ENCODE measurements at places on chromosomes 6 and 20. TPM values are rescaled to one million over a fixed set of nuclear protein-coding genes. Genes with fewer than 3 reads are reported as not detected.

DNA sequence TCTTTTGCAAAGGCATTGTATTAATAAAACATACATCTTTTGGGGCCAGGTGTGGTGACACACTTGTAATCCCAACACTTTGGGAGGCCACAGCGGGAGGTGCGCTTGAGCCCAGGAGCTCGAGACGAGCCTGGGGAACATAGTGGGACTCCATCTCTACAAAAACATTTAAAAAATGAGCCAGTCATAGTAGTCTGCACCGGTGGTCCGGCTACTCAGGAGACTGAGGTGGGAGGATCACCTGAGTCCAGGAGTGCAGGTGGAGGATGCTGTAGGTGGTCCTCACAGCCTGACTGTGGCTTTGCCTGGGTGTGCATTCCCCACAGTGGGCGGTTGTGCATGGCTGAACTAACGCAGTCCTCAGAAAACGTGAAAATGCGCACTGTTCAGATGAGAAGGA is 162.5 kb downstream of the DLL1 start:
- no peak overlapping the region for H3K27ac ChIP-seq
- no peaks in the 10 kb centered on the region for H3K4me1 ChIP-seq
- H3K4me3 ChIP-seq = no peak overlapping the region
- no peak for DNase-seq
- H3K36me3 ChIP-seq = no peaks in the 10 kb centered on the region
- no peaks in the 10 kb centered on the region for H3K27me3 ChIP-seq

GRCh38 chr6:90573624-90574023 is 13.2 kb downstream of the MAP3K7 start:
- DNase-seq = no peak
- no peak overlapping the region for H3K4me3 ChIP-seq
- peaks cover 11% of the 10 kb centered on the region for H3K36me3 ChIP-seq
- H3K4me1 ChIP-seq = peaks cover 18% of the 10 kb centered on the region
- H3K27ac ChIP-seq = no peak overlapping the region
- no peaks in the 10 kb centered on the region for H3K27me3 ChIP-seq

DNA sequence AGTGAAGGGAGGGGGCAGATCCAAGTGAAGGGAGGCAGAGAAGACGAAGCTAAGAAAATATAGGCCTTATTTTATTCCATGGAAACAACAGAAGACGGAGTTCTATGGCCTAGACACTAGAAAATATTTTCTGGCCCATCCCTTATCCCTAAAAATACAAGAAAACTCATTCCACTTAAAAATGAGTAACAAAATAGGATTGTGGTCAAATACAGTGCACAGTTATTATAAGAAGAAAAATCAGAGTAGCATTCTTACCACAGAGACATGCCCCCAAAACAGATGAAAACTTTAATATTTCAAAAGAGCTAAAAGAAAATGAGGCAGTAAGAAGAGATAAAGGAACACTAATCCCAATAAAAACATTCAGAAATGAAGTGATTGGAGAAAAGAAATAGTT is 202.9 kb downstream of the GMPR start:
- H3K4me3 ChIP-seq = no peak overlapping the region
- DNase-seq = no peak
- H3K36me3 ChIP-seq = peaks cover 32% of the 10 kb centered on the region
- no peak overlapping the region for H3K27ac ChIP-seq
- H3K27me3 ChIP-seq = no peaks in the 10 kb centered on the region

DNA sequence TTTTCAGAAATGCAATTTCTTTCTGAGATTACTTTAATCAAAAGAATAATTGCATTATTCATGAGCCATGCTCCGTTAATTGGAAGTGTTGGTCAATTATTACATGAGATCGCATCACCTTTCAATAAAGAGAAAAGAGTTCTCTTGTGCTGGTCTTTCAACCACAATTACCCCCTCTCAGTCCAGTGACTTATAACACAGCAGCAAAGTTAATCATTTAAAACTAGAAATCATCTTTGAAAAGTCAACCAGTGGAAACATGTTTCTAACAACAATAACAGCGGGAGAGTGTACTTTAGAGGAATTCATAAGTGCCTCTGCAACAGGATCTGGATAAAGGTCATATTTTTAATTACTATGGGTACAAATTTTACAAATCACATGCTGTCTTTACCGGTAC is 384.4 kb upstream of the AGPAT4 start:
- DNase-seq = no peak
- H3K27ac ChIP-seq = no peak overlapping the region

- H3K27ac ChIP-seq = no peak overlapping the region
- no peaks in the 10 kb centered on the region for H3K27me3 ChIP-seq
- H3K4me1 ChIP-seq = peaks cover 11% of the 10 kb centered on the region
Measured at GRCh38 chr6:157648561-157648960, 174.5 kb upstream of the SNX9 start.

DNA sequence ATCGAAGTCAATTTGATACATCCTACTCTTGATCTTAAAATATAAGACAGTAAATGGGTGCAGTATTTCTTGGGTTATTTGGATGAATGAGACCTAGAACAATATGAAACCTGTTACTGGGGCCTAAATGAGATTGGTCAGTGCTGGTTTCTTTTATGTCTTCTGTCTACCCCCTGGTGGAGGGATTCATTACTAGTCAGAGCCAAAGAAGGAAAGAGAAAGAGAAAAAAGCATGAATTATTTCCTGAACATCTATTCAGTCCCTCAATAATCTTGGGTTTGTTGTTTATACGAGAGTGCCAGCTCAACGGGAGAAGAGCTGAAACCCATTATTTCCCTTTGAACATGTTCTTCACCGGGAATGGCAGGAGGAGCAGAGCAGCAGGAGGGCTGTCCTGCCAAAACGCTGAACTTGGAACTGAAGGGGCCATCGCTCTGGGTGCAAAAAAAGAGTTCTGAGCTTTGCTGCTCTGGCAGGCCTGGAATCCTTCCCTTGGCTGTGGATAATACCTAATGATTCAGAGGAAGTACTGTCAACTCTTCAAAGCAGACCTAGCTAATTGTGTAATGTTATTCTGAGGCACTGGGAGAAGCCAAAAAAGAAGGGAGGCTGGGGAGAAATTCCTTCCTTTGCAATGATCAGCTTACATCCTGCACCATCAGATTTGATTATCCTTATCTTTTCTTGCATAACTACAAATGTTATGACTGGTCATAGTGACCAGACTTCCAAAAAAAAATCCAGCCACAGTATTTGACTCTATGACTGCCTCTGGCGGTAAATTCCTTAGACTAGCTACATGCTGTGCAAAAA is 72.0 kb downstream of the BLOC1S5 start:
- no peaks in the 10 kb centered on the region for H3K4me1 ChIP-seq
- H3K27ac ChIP-seq = no peak overlapping the region
- no peaks in the 10 kb centered on the region for H3K27me3 ChIP-seq
- peaks cover 4% of the 10 kb centered on the region for H3K36me3 ChIP-seq
- no peak overlapping the region for H3K4me3 ChIP-seq

DNA sequence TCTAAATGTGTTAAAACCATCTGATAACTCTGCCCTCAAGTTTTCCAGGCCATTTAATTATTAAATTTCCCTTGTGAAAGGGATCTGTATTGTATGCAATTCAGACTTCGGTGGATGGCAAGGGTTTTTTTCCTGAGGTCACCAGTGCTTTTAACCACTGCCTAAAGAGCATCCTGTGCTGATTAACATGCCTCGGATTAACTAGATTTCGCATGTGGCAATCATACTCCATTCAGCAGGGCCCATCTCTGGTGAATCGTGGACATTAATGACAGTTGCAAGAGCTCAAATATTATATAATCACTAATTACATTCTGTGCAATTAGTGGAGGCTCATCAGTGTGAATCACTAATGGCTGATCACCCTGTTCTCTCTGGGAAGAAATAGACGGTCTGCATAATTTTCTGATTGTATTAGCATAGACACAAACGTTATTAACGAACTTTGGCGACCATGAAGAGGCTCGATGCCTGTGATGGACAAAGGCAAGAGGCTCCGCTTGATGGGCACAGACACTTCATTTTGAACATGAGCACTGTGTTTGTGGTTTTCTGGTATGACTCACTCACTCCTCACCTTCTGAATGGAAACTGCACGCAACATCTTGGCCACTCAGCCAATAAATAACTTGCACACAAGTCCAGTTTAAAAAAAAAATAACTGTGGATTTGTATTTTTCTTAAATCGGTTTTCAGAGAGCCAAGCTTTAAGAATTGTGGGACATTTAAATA is 31.4 kb downstream of the LINC00237 start:
- H3K4me1 ChIP-seq = no peaks in the 10 kb centered on the region
- H3K36me3 ChIP-seq = no peaks in the 10 kb centered on the region
- peak; percentile 19 for DNase-seq
- H3K27ac ChIP-seq = no peak overlapping the region
- H3K4me3 ChIP-seq = no peak overlapping the region

DNA sequence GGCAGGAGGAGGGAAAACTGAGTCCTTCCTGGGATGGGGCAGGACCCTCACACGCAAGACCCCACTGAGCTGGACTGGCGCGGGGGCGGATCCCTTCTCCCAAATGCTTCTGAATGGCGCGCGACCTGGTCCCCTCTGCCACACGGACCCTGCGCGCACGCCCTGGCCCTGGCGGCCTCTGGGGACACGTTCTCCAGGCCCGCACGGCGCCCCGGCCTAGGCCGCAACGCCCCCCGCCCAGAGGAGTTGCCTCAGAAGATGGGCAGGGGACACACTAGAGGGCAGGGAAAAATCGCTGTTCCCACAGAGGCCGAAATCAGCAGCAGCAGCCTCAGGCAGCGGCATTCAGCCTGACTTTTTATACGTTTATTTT is 45.2 kb upstream of the OSTM1 start:
- peaks cover 35% of the 10 kb centered on the region for H3K4me1 ChIP-seq
- DNase-seq = no peak
- peaks cover 85% of the 10 kb centered on the region for H3K27me3 ChIP-seq
- H3K36me3 ChIP-seq = no peaks in the 10 kb centered on the region
- H3K27ac ChIP-seq = no peak overlapping the region
- H3K4me3 ChIP-seq = peak overlapping the region; percentile 75

ARFGEF2 gene
- 22.7 TPM for total RNA-seq

DNA sequence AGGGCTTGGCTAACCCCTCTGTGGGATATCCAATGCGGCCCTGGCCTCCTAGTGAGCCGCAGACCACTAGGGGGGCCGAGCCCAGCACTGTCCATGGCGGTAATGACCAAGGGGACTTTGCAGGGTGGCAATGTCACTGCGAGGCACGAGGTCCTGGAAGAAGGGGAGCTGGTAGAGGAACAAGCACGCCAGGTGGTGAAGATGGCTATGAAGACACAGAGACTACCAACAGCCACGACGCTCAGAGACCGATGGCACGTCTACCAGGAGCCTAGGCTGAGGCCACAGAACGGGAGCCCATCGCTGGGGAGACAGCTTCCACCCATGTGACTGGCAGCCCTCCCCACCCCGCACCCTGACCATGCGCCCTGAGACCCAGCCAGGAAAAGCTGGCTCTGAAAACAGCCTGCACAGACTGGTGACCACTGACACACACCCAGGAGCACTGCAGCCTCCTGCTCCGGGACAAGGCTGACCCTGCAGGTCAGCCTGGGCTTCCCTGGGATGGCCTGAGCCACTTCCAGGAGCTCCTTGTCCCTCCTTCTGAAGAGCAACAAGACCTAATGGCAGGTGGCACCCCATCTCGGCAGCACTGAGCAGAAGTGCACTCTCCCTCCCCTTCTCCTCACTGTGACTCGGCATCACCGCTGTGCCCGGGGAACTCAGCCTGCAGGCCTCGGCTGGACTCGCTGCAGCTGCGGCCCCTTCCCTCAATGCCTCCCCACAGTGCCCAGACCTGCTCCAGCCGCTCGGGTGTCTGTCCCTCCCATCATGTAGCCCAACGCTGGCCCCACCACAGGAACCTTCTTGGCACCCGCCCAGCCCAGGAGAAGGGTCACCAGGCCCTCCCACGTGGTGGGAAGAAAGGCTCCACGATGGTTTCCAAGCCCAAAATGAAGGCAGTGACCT is 56.9 kb downstream of the GNAS-AS1 start:
- DNase-seq = no peak
- H3K27ac ChIP-seq = no peak overlapping the region
- peaks cover 22% of the 10 kb centered on the region for H3K27me3 ChIP-seq
- H3K36me3 ChIP-seq = no peaks in the 10 kb centered on the region

GRCh38 chr20:31537890-31538289 is 23.6 kb downstream of the HM13 start:
- H3K4me3 ChIP-seq = no peak overlapping the region
- H3K36me3 ChIP-seq = peaks cover 61% of the 10 kb centered on the region
- H3K4me1 ChIP-seq = peaks cover 42% of the 10 kb centered on the region
- no peaks in the 10 kb centered on the region for H3K27me3 ChIP-seq

FHL5 gene
- total RNA-seq = not detected

SYCP2 gene
- 3.9 TPM for total RNA-seq

- no peak overlapping the region for H3K27ac ChIP-seq
- no peaks in the 10 kb centered on the region for H3K27me3 ChIP-seq
- no peaks in the 10 kb centered on the region for H3K36me3 ChIP-seq
- H3K4me3 ChIP-seq = no peak overlapping the region
- no peak for DNase-seq
Measured at GRCh38 chr20:7703551-7703961, 236.7 kb downstream of the HAO1 start.

GRCh38 chr20:37379967-37380828 is 34.3 kb downstream of the SRC start:
- no peak overlapping the region for H3K4me3 ChIP-seq
- H3K36me3 ChIP-seq = no peaks in the 10 kb centered on the region
- H3K27me3 ChIP-seq = peaks cover 4% of the 10 kb centered on the region
- H3K4me1 ChIP-seq = peaks cover 15% of the 10 kb centered on the region
- H3K27ac ChIP-seq = no peak overlapping the region

AGER gene
- total RNA-seq = 16.4 TPM

SYNDIG1 gene
- total RNA-seq = not detected

PPP1R14C gene
- total RNA-seq = 0.86 TPM

- DNase-seq = peak; percentile 56
- H3K36me3 ChIP-seq = no peaks in the 10 kb centered on the region
- no peak overlapping the region for H3K27ac ChIP-seq
- no peak overlapping the region for H3K4me3 ChIP-seq
- peaks cover 5% of the 10 kb centered on the region for H3K4me1 ChIP-seq
- H3K27me3 ChIP-seq = peaks cover 26% of the 10 kb centered on the region
Measured at GRCh38 chr6:3455147-3455568, 1.7 kb downstream of the SLC22A23 start.

- H3K27ac ChIP-seq = no peak overlapping the region
- H3K27me3 ChIP-seq = no peaks in the 10 kb centered on the region
- no peaks in the 10 kb centered on the region for H3K4me1 ChIP-seq
- no peak overlapping the region for H3K4me3 ChIP-seq
- H3K36me3 ChIP-seq = no peaks in the 10 kb centered on the region
Measured at GRCh38 chr6:93677264-93677965, 258.1 kb upstream of the EPHA7 start.

- DNase-seq = no peak
- H3K27ac ChIP-seq = no peak overlapping the region
- H3K4me1 ChIP-seq = no peaks in the 10 kb centered on the region
- H3K27me3 ChIP-seq = no peaks in the 10 kb centered on the region
- H3K4me3 ChIP-seq = no peak overlapping the region
Measured at GRCh38 chr20:19288636-19289035, 76.2 kb downstream of the SLC24A3 start.
